ENCODE measurements at places on chromosomes 1 and 21. TPM values are rescaled to one million over a fixed set of nuclear protein-coding genes. Genes with fewer than 3 reads are reported as not detected.

The ACTN2 gene
- 18.0 TPM for polyA plus RNA-seq

The BTBD19 gene
- polyA plus RNA-seq = 5.5 TPM

The OR2G6 gene
- polyA plus RNA-seq = 0.06 TPM

GRCh38 chr1:202376247-202376646, 27.7 kb downstream of the PPP1R12B start:
- no peak for DNase-seq

DNA sequence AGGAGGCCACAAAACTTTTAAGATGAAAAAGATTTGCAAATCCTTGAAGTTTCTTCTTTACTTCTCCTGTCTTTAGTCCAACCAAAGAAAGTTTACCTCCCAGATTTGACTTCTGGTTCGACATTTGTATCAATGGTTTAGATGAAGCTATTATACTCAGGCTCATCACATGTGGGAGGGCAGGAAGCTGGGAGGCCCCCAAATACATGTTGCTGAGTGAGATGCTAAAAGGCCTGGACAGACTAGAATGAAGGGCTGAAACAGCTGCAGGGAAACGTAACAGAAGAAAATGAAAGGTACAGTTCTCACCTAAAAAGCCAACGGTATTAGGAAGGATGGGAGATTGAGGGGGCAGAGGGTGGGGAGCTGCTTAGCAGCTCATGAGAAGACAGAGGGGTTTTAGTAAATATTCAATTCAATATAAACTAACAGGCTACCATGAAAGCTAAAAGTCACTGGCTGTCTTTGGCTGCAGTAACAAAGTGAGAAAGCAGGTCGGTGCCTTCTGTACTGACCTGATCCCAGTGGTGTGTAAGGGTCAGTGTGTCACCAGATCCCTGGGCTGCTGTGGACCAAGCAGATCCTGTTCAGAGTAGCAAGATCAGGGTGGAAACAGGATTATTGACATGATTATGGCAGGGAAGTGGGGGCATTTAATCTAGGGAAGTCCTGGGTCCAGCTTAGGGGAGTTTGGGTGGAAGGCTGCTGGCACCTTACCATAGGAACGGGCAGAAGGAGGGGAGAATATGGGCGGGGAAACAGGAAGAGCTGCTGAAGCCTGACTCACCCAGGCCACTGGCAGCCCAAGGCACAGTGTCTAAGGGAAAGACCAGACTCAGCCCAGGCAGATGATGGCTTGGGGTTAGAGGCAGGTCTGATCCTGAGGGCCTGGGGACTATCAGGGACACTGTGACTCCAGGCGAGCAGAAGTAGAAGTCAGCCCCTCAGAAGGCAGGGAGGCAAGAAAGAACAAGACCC, 60.4 kb downstream of the KCNN3 start:
- no peak for DNase-seq

Data from spinal cord (tissue), 10 donors.